ENCODE measurements at places on chromosomes 4 and X.

DNA sequence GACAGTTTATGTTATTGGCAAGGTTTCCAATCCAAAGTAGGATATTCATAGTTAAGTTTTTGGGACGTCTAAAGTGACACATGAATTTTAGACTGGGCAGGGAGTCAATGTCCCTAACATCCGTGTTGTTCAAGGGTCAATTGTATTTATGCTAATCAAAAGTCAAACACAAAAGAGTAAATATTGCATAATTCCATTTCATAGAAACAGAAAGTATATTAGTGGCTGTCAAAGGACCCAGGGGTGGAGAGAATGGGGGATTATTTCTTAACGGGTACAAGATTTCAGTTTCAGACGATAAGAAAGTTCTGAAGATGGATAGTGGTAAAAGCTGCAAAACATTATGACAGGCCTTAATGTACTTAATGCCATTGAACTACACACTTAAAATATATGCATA, 971.8 kb upstream of the AGA start:
- DNase-seq, result no peak

DNA sequence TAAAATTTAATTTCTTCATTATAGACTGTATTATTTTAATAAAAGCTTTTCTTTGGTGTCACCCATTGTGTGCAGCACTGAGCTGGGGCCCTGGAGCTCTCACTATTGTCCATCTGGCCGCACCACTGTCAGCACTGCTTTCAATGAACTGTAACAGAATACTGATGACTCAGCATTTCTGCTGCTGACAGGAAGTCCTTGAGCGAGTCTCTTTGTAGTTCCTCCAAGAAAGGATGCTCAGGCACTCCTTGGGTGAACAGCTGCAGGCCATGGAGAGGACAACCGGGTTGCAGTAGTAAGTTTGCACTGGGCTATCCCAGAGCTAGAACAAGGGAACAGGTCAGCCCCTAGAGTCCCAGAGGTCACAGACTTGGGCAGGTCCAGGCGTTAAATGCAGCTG, 81.6 kb downstream of the SORBS2 start:
- DNase-seq, result peak; percentile 35

DNA sequence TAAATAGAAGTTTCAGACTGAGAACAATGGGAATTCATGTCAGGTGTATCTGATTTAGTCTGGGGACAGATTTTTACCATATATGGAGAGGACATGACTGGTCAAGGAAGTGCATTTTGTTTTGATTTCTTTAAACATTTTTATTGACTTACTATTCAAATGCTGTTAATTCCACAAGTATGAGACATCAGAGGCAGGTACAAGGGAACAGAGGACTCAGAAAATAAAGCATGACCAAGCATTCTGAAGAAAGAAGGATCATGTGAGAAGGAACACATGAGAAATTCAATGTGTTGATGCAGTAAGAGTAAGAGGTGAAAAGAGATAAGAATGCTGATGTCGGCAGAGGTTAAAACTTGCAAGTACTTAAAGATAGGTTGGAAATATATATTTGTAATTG, 1452.6 kb downstream of the PCDH7 start:
- no peak for DNase-seq

DNA sequence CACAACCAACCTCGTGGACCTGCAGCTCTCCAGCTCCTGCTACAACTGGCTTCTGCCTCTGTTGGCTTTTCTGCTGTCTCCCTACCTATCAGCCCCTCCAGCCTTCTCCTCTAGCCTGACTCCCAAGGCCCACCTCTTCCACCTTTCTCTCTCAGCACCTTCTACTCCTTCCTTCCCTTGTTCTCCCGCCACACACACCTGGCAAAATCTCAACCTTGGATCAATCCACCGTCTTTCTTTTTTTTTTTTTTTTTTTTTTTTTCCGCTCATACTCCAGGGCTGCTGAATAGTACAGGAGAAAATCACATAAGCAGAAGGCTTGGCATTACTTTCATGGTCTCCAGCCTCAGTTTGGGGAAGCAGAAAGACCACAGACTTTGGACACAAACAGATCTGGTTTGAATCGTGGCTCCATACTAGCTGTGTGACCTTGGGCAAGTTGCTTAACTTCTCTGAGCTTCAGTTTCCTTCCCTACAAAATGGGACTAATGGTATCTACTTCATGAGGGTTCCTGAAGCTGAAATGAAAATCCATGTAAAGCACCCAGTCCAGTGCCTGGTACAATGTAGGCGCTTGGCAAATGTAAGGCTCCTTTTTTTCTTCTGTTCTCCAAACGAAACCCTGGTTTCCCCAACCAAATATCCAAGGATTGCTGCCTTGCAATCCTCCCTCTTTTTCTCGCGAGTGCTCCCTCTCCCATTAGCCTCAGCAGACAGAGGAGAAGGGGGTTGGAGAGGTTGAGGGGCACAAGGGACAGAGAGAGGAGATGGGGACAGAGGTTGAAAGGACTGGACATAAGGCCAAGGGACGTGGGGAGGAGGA, 1.7 kb downstream of the FGD1 start:
- DNase-seq, result no peak

- DNase-seq, result no peak
These were observed 50.9 kb upstream of the BCOR start for GRCh38 chrX:40148385-40149285.

Data from iPS DF 19.7 (cell line).